GM23248 (cell line): ENCODE measurements at places on chromosomes 12 and 14. TPM values are rescaled to one million over a fixed set of nuclear protein-coding genes. Genes with fewer than 3 reads are reported as not detected.

Gene ZC3H14
- 70.0 and 70.1 TPM in 2 replicates for total RNA-seq

Gene TSPAN19
- not detected in 2 replicates for total RNA-seq

Gene TPH2
- total RNA-seq, result not detected in 2 replicates

Gene SPIC
- total RNA-seq, result not detected in 2 replicates

Gene MSI1
- total RNA-seq, result not detected in 2 replicates

Gene HCAR2
- not detected in 2 replicates for total RNA-seq

Gene RNASE3
- total RNA-seq, result not detected in 2 replicates

Gene EMP1
- total RNA-seq, result 631 and 744 TPM in 2 replicates

Gene BIN2
- total RNA-seq, result not detected in 2 replicates

Gene SVOP
- total RNA-seq, result not detected in 2 replicates
